ENCODE measurements at places on chromosomes 12 and 14.

DNA sequence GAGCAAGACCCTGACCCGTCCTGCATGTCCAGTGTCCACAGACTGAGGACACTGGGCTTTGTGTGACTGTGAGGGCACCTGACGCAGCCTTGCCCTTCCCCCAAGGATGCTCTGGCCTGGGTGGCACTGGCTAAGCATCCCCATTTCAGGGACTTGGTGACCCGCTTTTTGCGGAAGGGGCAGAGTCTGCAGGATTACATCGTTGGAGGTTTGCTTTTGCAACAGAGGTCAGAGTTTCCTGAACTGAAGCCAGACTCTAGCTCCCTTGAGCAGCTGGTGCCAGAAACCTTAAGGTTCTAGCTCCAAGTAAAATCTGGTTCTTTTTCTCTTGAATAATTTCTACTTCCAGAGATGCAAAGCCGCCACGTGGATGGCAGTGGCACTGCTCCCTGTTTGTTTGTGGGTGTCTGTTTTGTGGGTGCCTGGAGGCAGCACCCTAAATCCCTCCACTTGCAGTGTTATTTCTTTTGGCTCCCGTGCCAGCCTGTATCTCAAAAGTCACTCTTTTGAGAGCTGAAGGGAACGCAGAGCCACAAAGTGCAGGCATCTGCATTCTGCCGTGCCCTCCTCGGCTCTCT is 184.7 kb downstream of the TSPAN9 start:
- DNase-seq: no peak

DNA sequence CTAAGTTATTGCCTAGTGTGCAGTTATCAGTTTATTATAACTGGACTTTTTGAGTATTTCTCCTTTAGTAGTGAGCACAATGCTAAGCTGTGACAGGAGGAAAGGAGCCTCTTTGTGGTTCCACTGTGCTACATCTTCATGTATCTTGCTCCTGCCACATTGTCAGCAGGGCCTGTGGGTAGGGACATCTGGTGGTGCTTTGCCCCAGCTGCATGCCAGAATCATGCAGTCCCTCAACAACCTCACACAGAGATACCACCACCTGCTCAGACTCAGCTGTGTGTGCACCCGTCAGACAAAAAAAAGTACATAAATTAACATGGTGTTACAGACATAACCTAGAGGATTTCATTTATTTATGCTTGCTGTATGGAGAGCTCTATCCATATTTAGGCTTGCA is 51.1 kb downstream of the MIS18BP1 start:
- peak; percentile 3 for DNase-seq

DNA sequence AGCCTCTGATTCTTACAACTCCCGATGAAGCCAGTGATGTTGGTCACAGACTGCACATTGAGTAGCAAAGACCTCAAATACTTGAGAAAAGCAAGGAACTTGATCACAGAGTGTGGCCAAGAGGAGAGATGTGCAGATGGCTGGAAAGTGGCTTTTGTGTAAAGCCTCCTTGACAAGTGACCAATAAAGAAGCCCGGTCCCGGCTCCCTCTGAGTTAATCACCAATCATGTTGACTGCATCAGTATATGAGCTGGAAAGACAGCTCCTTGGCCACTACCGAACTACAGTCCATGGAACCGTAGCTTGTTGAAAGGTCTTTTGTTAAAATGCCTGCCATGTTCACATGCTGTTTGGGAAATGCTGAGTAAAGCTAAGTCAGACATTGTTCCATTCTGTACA is 23.7 kb upstream of the SERPINA6 start:
- DNase-seq: peak; percentile 23

GRCh38 chr12:116590561-116590960 is 31.4 kb downstream of the MAP1LC3B2 start:
- peak; percentile 7 for DNase-seq

DNA sequence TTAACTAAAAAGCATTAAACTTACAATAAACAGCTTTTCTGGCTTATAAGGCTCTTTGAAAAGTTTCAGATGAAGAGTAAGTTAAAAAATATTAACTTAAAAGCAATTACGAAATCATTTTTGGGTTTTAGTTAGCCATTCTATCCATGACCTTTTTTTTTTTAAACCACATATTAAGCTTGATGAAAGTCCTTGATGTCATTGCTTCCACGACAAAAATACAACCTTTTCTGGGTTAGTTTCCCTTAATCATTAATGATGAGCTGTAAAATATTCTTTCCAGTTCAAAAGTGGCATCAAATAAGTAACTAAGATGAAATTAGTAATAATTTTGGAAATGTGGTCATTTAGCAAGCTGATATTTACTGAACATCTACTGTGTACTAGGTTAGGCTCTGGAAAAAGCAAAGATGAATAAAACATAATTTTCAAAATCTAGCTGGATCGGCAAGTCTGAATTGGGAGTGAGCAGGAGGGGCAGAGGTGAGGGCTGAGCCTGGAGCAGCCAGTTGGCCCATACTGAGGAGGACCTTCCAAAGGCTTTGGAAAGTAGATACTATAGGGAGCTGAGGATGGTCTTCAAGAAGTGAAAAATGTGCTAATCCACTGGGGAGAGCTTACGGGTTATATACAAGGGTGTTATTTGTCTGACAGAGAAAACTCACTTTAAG is 345.2 kb downstream of the ZFP36L1 start:
- DNase-seq: no peak

- no peak for DNase-seq
Observed at GRCh38 chr14:80504781-80505180, 293.5 kb upstream of the DIO2 start.

DNA sequence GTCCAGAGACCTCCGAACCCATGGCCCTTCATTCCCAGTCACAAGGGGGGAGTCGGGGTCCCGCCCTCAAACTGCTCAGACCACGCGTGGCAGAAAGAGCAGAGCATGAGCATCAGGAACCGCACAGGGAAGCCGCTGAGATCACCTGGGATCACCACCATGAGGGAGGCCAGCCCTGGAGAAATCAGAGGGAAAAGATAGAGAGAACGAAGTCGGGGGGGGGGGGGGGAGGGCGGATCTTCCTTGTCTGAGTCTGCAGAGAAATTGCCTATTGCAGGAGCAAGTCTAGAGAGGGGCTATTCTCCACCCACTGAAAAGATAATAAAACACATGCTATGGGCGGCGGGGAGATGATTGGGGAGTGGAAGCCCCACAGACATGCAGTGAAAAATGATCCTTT is 884 bp upstream of the TMEM132C start:
- no peak for DNase-seq

- DNase-seq: no peak
Observed at GRCh38 chr12:26128168-26128567, 3.3 kb upstream of the BHLHE41 start.

Measured in Caki2 (cell line).